ENCODE measurements at places on chromosomes 5 and 9. TPM values are rescaled to one million over a fixed set of nuclear protein-coding genes. Genes with fewer than 3 reads are reported as not detected.
A peak's percentile ranks its signal among the peaks of the same experiment; 100 is the strongest.

DNA sequence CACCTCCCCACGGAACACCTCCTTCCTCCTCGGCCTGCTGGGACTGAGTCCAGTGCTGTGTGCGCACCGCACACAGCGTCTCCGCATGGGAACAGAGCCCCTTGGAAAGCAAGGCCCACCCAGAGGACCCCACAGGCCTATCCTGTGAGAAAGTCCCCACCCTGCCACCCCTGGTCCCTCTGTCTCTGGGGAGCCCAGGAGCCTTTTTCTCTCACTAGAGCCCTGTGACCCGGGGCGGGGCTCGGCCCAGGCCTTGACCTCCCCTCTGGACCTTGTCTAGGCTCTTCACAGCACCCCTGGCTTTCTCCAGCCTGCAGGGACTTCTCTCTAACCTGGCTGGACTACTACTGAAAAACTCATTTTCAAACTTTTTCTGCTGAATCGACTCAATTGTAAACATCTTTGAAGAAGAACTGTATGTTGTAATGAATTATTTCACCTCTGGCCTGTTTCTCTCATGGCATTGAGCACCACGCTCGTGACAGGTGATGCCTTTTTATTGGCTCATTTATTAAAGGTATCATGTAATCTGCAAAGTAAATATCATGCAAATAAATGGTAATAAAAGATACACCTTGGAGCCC lies 89.2 kb downstream of the IRX1 start:
- DNase-seq, result no peak
- H3K36me3 ChIP-seq, result no peaks in the 10 kb centered on the region
- H3K4me1 ChIP-seq, result no peaks in the 10 kb centered on the region
- no peaks in the 10 kb centered on the region for H3K27me3 ChIP-seq

GRCh38 chr9:3398232-3398648 lies 127.6 kb downstream of the RFX3 start:
- no peaks in the 10 kb centered on the region for H3K4me1 ChIP-seq
- DNase-seq, result no peak
- H3K4me3 ChIP-seq, result no peak overlapping the region
- H3K27ac ChIP-seq, result no peak overlapping the region
- no peaks in the 10 kb centered on the region for H3K36me3 ChIP-seq

DNA sequence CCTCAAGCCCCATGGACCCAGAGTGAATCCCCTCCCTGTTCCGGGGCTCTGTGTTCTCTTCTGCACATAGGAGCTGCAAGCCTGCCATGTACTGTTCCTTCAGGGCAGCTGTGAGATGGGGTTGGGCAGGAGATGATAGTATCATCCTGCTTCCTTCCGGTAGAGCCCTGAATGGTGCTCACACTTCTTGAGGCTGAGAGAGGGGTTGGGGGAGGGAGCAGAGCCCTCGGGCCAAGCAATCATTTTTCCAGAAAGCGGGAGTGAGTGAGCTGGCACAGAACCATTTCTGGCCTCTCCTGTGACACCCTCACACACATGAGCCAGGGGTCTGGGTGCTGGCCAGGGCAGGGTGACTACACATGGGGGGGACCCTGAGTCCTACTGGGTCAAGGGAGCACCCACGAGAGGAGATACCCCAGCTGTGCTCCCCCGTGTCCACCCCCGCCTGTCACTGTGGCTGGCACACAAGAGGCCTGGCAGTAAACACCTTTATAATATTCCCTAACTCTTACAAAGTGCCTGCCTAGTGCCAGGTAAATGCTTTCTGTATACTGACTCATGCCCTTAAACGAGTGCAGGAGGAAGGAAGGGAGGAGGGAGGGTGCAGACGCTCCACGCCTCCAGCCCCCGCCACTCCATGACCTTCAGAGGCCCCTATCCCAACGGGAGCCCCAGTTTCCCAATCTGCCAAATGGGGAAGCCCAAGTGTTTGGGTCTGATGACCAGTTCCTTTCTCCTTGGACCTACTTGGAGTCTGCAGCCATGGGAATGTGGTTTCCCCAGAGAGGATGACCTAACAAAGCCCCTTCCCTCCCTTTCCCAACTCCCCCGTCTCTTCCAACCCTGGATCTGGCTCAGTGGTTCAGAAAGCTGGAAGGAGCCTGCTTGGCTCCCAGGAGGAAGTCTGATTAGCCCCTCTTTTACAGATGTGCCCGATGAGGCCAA lies 15.5 kb downstream of the AKNA start:
- peak overlapping the region; percentile 17 for H3K27ac ChIP-seq
- H3K27me3 ChIP-seq, result no peaks in the 10 kb centered on the region
- H3K4me3 ChIP-seq, result no peak overlapping the region
- H3K4me1 ChIP-seq, result peaks cover 18% of the 10 kb centered on the region

DNA sequence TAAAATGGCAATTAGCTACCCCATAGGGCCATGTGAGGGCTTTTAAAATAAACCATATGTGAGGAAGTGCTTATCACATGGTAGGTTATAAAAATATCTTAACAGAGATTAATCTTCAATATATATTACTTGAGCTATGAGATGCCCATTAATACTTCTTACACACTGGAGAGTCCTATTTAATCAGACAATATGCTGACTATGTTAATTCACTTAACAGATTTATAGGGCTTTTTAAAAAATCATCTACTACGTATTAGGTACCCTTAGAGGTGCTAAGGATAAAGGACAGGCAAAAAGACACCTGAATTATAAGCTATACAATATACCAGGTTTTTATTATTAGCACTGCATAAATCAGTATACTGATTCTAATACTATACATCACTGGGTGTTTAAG lies 102.6 kb downstream of the STRBP start:
- no peak for DNase-seq
- no peaks in the 10 kb centered on the region for H3K36me3 ChIP-seq
- no peak overlapping the region for H3K4me3 ChIP-seq
- no peaks in the 10 kb centered on the region for H3K27me3 ChIP-seq
- no peak overlapping the region for H3K27ac ChIP-seq

- H3K36me3 ChIP-seq, result no peaks in the 10 kb centered on the region
- peaks cover 17% of the 10 kb centered on the region for H3K27me3 ChIP-seq
- H3K4me3 ChIP-seq, result no peak overlapping the region
- no peaks in the 10 kb centered on the region for H3K4me1 ChIP-seq
- no peak for DNase-seq
Observed at GRCh38 chr5:56449071-56449640, 216.0 kb upstream of the ANKRD55 start.

- no peak overlapping the region for H3K4me3 ChIP-seq
- H3K4me1 ChIP-seq, result no peaks in the 10 kb centered on the region
- no peaks in the 10 kb centered on the region for H3K27me3 ChIP-seq
- no peaks in the 10 kb centered on the region for H3K36me3 ChIP-seq
- H3K27ac ChIP-seq, result no peak overlapping the region
- DNase-seq, result no peak
Observed at GRCh38 chr5:91632871-91633270, 249.8 kb upstream of the ARRDC3 start.

DNA sequence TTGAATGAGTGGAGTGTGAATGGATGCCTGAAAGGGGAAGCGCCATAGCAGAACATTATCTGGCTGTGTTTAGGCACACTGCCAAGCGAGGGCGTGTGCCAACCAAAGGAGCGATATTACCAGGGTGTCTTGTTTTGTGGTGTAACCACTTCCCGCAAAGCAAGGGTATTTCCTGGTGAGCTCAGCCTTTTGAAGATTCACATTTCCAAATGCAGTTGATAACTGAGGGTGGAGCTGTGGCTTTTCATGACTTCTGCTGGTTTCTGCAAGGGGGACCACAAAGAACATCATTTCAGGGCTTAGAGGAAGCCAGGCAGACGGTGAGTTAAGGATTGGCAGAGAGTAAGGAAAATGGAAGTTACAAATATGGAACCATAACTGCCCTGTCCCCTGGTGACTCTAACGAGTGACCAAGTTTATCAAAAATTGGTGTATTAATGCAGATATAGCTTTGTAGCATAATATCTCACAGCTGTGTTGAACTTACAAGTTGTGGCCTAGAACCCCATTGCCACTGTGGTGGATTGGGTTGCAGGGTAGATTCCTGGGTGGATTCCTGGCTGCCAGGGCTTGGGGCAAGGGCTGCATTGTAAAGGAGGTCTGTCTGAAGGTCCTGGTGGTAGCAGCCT lies 71.4 kb downstream of the RALGPS1 start:
- no peaks in the 10 kb centered on the region for H3K36me3 ChIP-seq
- DNase-seq, result peak; percentile 46
- H3K4me1 ChIP-seq, result peaks cover 7% of the 10 kb centered on the region

GRCh38 chr5:98727686-98728085 lies 45.8 kb upstream of the RGMB start:
- H3K4me1 ChIP-seq, result no peaks in the 10 kb centered on the region
- DNase-seq, result no peak
- no peaks in the 10 kb centered on the region for H3K27me3 ChIP-seq
- H3K4me3 ChIP-seq, result no peak overlapping the region
- no peak overlapping the region for H3K27ac ChIP-seq
- H3K36me3 ChIP-seq, result no peaks in the 10 kb centered on the region

- H3K4me3 ChIP-seq, result no peak overlapping the region
- H3K27ac ChIP-seq, result no peak overlapping the region
- H3K36me3 ChIP-seq, result no peaks in the 10 kb centered on the region
- no peaks in the 10 kb centered on the region for H3K4me1 ChIP-seq
- H3K27me3 ChIP-seq, result peaks cover 2% of the 10 kb centered on the region
- DNase-seq, result no peak
Observed at GRCh38 chr5:56772767-56773166, 42.6 kb upstream of the MAP3K1 start.

DNA sequence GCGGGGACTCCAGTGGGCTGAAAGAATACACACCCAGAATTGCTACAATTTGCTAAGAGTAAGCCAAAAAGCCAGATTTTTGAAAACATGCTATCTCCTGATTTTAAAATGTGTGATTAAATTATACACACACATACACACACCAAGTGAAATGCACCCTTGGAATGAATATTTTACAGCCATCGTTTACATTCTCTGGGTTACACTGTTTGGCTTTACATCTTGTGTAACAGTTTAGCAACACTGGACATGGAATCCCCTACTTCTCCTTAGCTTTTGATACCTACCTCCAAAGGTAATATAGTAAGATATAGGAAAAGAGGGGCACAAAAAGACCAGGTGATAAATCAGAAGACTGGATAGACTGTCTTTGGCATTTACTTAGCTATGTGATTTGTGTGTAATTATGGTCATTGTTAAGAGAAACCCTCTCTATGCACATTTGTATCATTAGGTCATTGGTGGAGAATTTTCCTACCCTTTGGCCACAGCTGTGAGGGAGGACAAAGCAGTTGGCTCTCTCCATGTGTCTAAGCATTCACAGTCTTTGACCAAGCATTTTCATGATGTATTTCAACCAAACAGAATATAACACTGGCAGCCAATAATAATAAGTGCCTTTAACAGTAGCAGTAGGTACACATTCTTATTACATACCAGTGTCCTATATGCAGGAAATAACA lies 7.6 kb downstream of the SVEP1 start:
- no peaks in the 10 kb centered on the region for H3K4me1 ChIP-seq
- H3K27ac ChIP-seq, result no peak overlapping the region
- no peak for DNase-seq
- peaks cover 2% of the 10 kb centered on the region for H3K27me3 ChIP-seq
- no peaks in the 10 kb centered on the region for H3K36me3 ChIP-seq
- no peak overlapping the region for H3K4me3 ChIP-seq

- H3K4me1 ChIP-seq, result no peaks in the 10 kb centered on the region
- no peak overlapping the region for H3K4me3 ChIP-seq
- no peaks in the 10 kb centered on the region for H3K36me3 ChIP-seq
- peak; percentile 11 for DNase-seq
- H3K27me3 ChIP-seq, result no peaks in the 10 kb centered on the region
- H3K27ac ChIP-seq, result no peak overlapping the region
Observed at GRCh38 chr5:173984218-173984617, 4.8 kb upstream of the C5orf47 start.

DNA sequence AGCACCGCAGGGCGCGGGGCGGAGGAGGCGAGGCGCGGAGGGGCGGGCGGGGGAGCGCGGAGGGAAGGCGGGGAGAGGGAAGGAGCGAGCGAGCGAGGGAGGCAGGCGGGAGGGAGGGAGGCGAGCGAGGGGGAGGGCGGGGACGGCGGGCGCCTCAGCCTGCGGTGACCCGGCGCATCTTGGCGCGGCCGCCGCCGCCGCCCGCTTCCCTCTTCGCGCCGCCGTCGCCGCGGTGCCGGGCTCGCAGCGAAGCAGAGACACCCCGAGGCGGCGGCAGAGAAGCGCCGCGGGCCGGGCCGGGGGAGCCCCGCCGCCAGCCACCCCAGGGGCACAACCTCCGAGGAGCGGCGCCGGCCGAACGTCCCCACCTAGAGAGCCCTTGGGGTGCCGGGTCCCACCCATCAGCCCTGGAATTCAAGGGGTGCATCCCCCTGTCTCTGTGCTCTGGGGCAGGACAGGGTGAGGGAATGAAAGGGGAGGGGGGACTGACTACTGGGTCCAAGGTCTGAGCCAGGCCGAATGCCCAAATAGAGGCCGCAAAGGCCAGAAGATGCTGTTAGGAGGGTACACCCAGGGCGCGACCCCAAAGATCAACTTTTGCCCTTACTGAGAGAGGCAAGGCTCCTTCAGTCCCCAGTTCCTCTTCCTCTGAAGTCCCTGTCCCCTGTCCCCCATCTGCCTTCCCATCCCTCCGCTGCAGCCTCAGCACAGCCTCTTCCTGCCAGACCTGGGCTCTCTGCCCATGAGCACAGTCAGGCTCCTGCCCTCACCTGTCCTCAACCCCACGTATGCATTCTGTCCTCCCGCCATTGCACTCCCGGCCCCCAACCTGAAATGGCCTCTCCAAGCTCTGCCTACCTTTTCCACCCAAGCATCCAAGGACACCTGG lies at the start of gene ADAMTS2:
Gene ADAMTS2 (minus strand): TSS at position 29 of the 889 bp plus-strand sequence. CDS start 133 bp downstream, outside the sequence.
- H3K27ac ChIP-seq, result no peak within 1 kb of the TSS
- no peaks in the 10 kb centered on the region for H3K36me3 ChIP-seq
- H3K4me3 ChIP-seq, result no peak within 1 kb of the TSS
- DNase-seq, result no peak
- H3K4me1 ChIP-seq, result no peaks in the 10 kb centered on the region

- no peak overlapping the region for H3K27ac ChIP-seq
- no peaks in the 10 kb centered on the region for H3K27me3 ChIP-seq
- H3K4me1 ChIP-seq, result peaks cover 6% of the 10 kb centered on the region
- DNase-seq, result peak; percentile 19
- H3K36me3 ChIP-seq, result peaks cover 36% of the 10 kb centered on the region
- H3K4me3 ChIP-seq, result no peak overlapping the region
Observed at GRCh38 chr9:114033397-114034103, 44.5 kb downstream of the AMBP start.

- no peak overlapping the region for H3K27ac ChIP-seq
- DNase-seq, result peak; percentile 6
- H3K4me3 ChIP-seq, result no peak overlapping the region
- H3K36me3 ChIP-seq, result no peaks in the 10 kb centered on the region
- no peaks in the 10 kb centered on the region for H3K27me3 ChIP-seq
Observed at GRCh38 chr9:129197978-129198318, 19.9 kb upstream of the IER5L start.

GRCh38 chr5:43367909-43368669 lies 44.1 kb downstream of the CCL28 start:
- DNase-seq, result peak; percentile 13
- no peaks in the 10 kb centered on the region for H3K4me1 ChIP-seq
- no peak overlapping the region for H3K4me3 ChIP-seq
- H3K27me3 ChIP-seq, result peaks cover 4% of the 10 kb centered on the region
- H3K27ac ChIP-seq, result no peak overlapping the region

Gene GABRP
- 0.66 TPM for total RNA-seq

Gene SLC2A6
- 35.7 TPM for total RNA-seq

Gene GOLM1
- total RNA-seq, result 108 TPM

Gene OR1J2
- total RNA-seq, result not detected

Gene RFESD
- total RNA-seq, result 2.0 TPM

Gene ZFP2
- total RNA-seq, result 0.75 TPM

Gene GPR21
- total RNA-seq, result 2.4 TPM

Gene C9
- total RNA-seq, result 0.44 TPM

Gene OTULINL
- total RNA-seq, result 0.42 TPM

Gene MOB3B
- not detected for total RNA-seq

Gene CYFIP2
- total RNA-seq, result 22.4 TPM

Gene OTP
- not detected for total RNA-seq
